ENCODE measurements at places on chromosomes 7 and 10. TPM values are rescaled to one million over a fixed set of nuclear protein-coding genes. Genes with fewer than 3 reads are reported as not detected.

The UPK3B gene
- total RNA-seq, result 1.5 TPM

The DEPP1 gene
- total RNA-seq, result 10.3 TPM

The MMD2 gene
- not detected for total RNA-seq

The BICC1 gene
- total RNA-seq, result 39.4 TPM

The LRRN3 gene
- 0.56 TPM for total RNA-seq

The FAM25C gene
- total RNA-seq, result not detected

The ITPRID1 gene
- not detected for total RNA-seq

The WDR86 gene
- not detected for total RNA-seq

The NEUROG3 gene
- not detected for total RNA-seq

The RGR gene
- total RNA-seq, result not detected

- no peak for DNase-seq
Observed at GRCh38 chr10:44010873-44011602, 362.4 kb upstream of the ZNF32 start.

GRCh38 chr7:28144266-28144665 lies 36.3 kb downstream of the JAZF1 start:
- DNase-seq, result no peak

- DNase-seq, result no peak
Observed at GRCh38 chr10:3201796-3202195, 29.2 kb upstream of the PITRM1 start.

GRCh38 chr7:101096331-101096956 lies 11.2 kb downstream of the TRIM56 start:
- no peak for DNase-seq

- DNase-seq, result no peak
Observed at GRCh38 chr10:74841265-74841973, 15.0 kb downstream of the KAT6B start.

GRCh38 chr7:142438235-142438922 lies 180.5 kb upstream of the PRSS58 start:
- no peak for DNase-seq

- DNase-seq, result no peak
Observed at GRCh38 chr10:82796510-82796909, 921.5 kb downstream of the NRG3 start.

DNA sequence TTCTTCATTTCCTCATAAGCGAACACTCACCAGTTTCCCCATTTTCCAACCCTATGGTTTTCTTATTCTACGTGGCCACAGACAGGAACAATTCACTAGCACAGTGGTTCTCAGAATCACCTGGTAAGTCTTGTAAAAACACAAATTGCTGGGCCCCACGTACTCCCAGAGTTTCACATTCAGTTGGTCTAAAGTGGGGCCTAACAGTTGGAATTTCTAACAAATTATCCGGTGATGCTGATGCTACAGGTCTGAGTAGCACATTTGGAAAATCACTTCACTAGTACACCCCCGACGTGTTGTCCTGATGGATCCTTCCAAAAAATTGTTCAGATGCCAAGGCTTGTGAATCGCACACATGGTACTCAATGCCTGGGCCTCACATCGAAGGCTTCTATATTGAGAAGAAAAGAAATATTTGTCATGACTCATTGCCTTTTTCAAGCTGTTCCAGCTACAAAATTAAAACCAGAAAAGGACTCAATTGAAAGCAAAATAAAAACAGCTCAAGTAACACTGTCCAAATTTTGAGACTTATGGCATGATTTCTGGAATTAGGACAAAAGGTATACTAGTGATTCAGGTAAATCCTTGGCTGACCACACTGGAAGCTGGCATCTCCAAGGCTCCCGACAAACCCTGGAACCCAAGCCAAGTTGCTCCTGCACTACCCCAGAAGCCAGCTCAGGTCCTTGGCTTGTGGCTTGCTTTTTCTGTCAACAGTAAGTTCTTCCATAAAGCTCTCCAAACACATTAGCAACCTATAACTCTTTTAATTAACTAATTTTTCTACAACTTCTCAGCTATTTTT lies 12.9 kb upstream of the VIM start:
- no peak for DNase-seq

- DNase-seq, result no peak
Observed at GRCh38 chr7:1283941-1284742, 51.5 kb downstream of the UNCX start.

- no peak for DNase-seq
Observed at GRCh38 chr10:89392974-89393373, 551 bp downstream of the IFIT1 start.

DNA sequence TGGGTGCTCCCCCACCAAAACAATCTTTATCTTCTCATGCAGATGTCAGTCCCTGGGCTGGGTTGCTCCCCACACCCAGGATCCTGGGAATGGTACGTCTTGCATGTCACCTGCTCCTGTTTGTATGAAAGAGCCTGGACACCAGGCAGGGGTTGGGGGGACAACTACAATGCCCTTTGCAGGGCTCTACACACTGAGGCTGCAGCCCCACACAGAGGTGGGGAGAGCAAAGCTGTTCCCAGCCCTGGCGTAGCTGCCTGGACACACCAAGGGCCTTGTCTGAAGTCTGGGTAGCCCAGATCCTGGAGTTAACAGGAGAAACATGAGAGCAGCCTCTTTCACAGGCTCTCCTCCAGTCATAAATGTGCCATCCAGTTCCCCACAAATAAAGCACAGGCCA lies 61.2 kb upstream of the TMEM72 start:
- DNase-seq, result no peak

DNA sequence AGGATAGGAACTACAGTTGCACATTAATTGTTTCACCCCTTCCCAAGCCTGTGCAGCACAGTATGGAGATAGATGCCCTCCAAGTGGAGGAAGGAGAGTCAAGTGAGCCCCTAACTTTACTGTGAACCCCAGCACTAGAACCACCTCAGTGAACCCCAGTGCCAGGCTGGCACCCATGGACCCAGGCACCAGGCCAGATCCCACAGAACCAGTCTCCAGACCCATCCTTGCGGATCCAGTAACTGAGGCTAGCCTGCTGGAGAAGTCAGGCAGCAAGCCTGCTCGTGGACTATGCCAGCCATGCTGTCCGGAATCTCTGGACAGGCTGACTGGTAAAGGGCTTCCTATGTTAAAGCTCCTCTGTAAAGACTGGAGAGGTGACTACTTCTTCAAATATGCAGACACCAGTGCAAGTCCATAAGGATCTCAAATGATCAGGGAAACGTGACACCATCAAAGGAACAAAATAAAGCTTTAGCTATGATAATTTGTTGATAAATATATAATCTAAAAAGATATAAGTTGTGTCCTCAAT lies 27.7 kb downstream of the SHOC2 start:
- no peak for DNase-seq

DNA sequence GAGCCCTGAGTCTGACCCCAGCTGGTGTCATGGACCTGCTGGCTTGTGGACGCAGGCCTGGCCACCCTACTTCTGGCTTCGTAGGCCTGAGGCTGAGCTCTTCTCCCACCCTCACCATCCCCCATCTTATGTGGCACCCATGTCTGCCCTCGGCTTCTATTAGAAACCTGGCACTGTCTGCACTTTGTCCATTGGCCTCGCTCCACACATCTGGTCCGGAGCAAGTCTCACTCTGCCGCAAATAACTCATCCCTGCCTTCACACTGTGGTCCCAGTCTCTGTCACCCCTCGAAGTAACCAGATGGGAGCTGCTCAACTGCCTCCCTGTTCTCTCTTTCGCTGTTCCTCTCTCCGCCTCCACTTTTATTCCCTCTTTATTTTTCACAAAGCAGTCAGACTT lies 78.6 kb downstream of the TRRAP start:
- no peak for DNase-seq

GRCh38 chr7:184294-185264 lies 7.8 kb upstream of the FAM20C start:
- no peak for DNase-seq

GRCh38 chr10:75235375-75236177 lies at the start of gene COMTD1:
Gene COMTD1, minus strand, starts transcription at chr10:75235957. Its CDS starts 29 bp downstream, at chr10:75235928.
- peak; percentile 97 for DNase-seq

GRCh38 chr7:25877802-25878789 lies 273.9 kb upstream of the NFE2L3 start:
- no peak for DNase-seq

- no peak for DNase-seq
Observed at GRCh38 chr10:131978366-131978765, 3.4 kb downstream of the BNIP3 start.

DNA sequence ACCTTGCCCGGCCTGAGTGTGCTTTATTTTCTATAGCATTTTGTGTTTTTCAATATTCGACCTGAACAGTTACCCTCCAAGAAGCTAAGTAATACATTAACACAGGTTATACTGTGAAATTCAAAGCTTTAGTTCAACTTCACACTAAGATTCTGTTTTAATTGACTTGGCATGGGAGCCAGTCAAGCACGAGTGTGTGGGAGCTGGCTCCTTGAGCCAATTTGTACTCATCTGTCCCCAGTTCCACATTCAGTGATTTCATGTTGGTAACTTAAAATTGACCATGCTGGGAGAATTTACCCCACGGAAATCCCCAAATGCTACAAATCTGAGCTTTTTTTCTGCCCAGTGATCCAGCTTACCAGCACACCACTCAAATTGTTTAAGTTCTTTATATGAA lies 20.3 kb downstream of the TSPAN12 start:
- DNase-seq, result no peak

- DNase-seq, result no peak
Observed at GRCh38 chr7:112286250-112287086, 80.0 kb downstream of the ZNF277 start.

GRCh38 chr10:131102676-131103075 lies 208.8 kb downstream of the TCERG1L start:
- no peak for DNase-seq

All from osteocyte (in vitro differentiated cells).